Mucosa of gallbladder (tissue), 1 donor: ENCODE measurements at places on chromosomes 1 and 21. TPM values are rescaled to one million over a fixed set of nuclear protein-coding genes. Genes with fewer than 3 reads are reported as not detected.

GRCh38 chr1:228428412-228428811, 11.8 kb upstream of the TRIM17 start:
- no peak for DNase-seq

GRCh38 chr1:208975456-208975855, 608.1 kb upstream of the CAMK1G start:
- DNase-seq: no peak

DNA sequence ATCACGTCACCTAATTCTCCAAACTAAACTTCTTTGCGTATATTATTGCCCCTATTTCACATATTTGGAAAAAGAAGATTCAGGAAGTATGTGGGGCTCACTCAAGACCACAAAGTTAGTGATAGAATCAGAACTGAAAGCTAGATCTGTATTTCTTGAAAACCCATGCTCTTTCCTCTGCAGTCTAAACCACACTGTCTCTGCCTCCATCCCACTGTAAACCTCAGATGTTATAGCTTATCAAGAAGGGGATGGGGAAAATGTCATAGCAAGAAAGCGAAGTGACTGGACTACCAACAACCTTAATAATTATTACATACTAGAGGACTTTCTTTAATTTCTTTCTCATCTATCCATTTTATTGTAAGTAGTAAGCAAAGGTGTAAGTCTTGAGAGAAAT, 257.7 kb upstream of the SGIP1 start:
- no peak for DNase-seq

Gene RRAGC
- 21.0 TPM for total RNA-seq

Gene LEFTY1
- total RNA-seq: 1.5 TPM
